Pulmonary artery endothelial cell (primary cell): ENCODE measurements at places on chromosomes 1 and 21. TPM values are rescaled to one million over a fixed set of nuclear protein-coding genes. Genes with fewer than 3 reads are reported as not detected.

The PALMD gene
- total RNA-seq, result 71.1 and 103 TPM in 2 replicates

The SLC6A17 gene
- total RNA-seq, result under 0.01 TPM in 1 of 2 replicates, not detected in the other

The YTHDF2 gene
- total RNA-seq, result 91.9 and 96.8 TPM in 2 replicates

The MARCKSL1 gene
- 104 and 105 TPM in 2 replicates for total RNA-seq

The ZBTB18 gene
- 34.8 and 36.4 TPM in 2 replicates for total RNA-seq

The SH3D21 gene
- total RNA-seq, result 1.1 TPM in 2 replicates

The CCNL2 gene
- 96.5 and 105 TPM in 2 replicates for total RNA-seq

The PSRC1 gene
- 5.5 and 12.8 TPM in 2 replicates for total RNA-seq

The CAMK2N1 gene
- total RNA-seq, result 10.3 and 10.9 TPM in 2 replicates

The RO60 gene
- total RNA-seq, result 144 and 213 TPM in 2 replicates
